NCI-H446 treated with DMSO at 0.1 percent for 48 hours (cell line): ENCODE measurements at places on chromosomes 13 and 19.

DNA sequence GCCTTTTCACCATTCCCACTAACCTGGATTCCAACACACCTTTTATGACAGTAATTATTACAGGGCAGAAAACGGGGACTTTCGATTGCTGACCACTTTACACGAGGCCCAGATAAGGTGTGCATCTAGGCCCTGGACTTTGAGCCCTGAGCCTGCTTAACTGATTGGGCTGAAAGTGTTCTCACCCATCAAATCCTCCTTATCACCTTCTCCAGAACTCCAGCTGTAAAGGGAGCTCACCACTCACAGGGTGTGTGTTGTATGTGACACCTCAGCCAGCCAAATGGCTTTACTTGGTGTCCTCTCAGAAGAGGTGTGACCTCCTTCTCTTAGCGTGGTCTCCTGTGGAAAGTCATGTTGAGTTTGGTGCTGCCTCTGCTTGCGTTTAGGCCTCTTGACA, 36.5 kb downstream of the SIPA1L3 start:
- DNase-seq = no peak

DNA sequence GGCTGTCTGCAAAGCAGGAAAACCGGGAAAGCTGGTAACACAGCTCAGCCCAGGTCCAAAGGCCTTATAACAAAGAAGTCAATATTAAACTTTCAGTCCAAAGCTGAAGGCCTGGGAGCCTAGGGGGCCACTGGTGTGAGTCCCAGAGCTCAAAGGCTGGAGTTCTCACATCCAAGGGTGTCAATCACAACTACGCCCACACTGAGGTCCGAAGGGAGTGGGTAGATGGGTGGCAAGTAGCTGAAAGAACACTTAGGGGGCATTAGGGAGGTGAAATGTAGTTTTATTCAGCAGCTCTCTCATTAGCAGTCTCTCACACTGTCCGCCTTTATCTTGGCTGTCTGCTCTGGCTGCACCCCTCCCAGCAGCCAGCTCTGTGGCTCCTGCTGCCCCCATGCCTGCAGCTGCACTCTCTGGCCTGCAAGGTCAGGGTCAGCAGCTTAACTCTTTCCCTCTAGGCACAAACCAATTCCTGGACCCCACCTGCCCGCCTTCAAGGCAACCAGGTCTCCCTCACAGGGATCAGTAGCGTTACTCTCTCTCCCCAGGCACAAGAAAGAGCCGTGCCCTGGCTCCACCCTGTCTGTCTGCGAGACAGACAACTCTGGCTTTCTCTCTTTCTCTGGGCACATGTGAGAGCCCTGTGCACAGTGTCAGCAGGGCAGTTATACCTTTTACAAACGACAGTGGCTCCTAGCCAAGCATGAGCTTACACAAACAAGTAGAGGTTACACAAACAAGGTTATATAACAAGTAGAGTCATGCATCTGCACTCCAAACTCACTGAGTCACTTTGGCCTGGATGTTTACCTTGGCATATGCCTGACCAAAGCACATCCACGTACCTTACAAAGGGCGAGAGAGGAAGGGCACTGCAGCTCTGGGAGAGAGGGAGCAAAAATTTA, 249.4 kb upstream of the PCDH20 start:
- DNase-seq = no peak

DNA sequence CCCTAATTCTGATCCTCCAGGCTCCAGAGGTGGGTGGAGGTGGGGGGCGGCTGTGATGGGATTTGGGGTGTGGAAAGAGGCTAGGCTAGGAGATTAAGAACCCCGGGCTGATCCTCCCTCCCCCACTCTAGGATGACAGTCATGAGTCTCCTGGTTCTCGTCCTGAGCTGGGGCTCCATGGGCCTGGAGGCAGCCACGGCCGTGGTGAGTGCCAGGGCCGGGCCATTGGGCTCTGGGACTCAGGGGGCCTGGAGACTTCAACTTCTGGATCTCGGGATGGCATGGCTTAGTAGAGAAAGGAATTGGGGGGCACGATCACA, 13.9 kb downstream of the TTYH1 start:
- DNase-seq = no peak

DNA sequence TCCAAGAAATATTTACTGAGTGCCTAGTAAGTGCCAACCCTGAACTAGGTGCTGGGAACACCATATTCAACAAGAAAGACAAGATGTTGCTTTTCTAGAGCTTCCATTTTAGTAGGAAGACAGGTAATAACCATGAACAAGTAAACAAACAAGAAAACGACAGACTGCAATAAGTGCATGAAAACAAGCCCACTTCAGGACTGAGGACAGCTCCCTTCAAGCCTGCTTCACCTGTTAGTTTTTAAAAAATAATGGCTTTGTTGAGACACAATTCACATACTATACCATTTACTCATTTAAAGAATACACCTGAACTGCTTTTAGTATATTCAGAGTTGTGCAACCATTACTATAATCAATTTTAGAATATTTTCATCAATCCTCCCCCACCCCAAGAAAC, 30.4 kb downstream of the CYP4F22 start:
- DNase-seq = no peak

- DNase-seq = no peak
Measured at GRCh38 chr19:51439021-51439465, 19.2 kb downstream of the SIGLEC8 start.

GRCh38 chr19:42360787-42361544, 29.1 kb downstream of the CNFN start:
- DNase-seq = no peak

- no peak for DNase-seq
Measured at GRCh38 chr13:113272701-113273181, 24.3 kb upstream of the LAMP1 start.
